ENCODE measurements at places on chromosomes 7 and 10. TPM values are rescaled to one million over a fixed set of nuclear protein-coding genes. Genes with fewer than 3 reads are reported as not detected.

OR2A42 gene
- total RNA-seq, result not detected

PCDH15 gene
- 0.07 TPM for total RNA-seq

MACC1 gene
- 96.7 TPM for total RNA-seq

DDC gene
- 75.9 TPM for total RNA-seq

KIAA1549 gene
- 19.9 TPM for total RNA-seq

CHST12 gene
- 28.0 TPM for total RNA-seq

NANOS1 gene
- total RNA-seq, result 5.9 TPM

PHTF2 gene
- total RNA-seq, result 33.8 TPM

SYNPO2L gene
- 0.16 TPM for total RNA-seq

ST8SIA6 gene
- 0.16 TPM for total RNA-seq

- H3K27ac ChIP-seq, result peak overlapping the region; percentile 73
- peaks cover 5% of the 10 kb centered on the region for H3K4me1 ChIP-seq
- no peaks in the 10 kb centered on the region for H3K36me3 ChIP-seq
- peak overlapping the region; percentile 87 for H3K4me3 ChIP-seq
- no peaks in the 10 kb centered on the region for H3K27me3 ChIP-seq
Observed at GRCh38 chr10:102919246-102919959, 1.3 kb downstream of the CNNM2 start.

GRCh38 chr10:79136236-79137005 is 67.7 kb downstream of the ZMIZ1 start:
- no peak overlapping the region for H3K4me3 ChIP-seq
- no peaks in the 10 kb centered on the region for H3K27me3 ChIP-seq
- peaks cover 3% of the 10 kb centered on the region for H3K4me1 ChIP-seq

DNA sequence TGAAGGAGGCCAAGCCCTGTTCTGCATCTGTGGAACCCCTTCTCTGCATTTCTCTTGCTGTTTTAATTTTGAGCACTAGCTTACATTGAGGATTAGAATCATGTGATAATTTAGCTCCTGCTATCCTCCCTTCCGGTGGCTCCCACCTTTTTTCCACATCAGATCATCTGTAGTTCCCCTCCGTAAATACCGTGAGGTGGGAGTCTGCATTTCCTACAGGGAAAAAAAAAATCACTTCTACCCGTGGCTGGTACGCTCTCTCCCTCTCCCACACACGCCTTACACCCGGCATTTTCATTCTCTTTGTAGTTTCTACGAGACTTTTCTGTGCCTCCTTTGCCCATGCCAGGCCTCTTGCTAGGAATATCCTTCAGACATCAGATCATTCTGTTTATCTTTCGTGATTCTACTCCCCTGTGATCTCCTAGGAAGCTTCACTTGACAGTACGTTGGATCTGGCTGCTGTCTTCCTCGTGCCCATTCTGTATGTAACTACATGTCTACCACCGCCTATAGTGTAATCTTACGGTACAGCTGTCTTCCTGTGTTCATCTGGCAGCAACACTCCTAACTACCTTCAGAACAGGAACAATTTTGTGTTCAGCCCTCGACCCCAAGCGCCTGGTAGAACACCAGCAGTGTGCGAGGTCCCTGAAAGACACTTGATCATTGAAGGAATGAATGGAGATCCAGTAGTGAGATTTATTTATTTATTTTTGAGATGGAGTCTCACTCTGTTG is 41.7 kb upstream of the OCM start:
- H3K36me3 ChIP-seq, result no peaks in the 10 kb centered on the region
- no peaks in the 10 kb centered on the region for H3K27me3 ChIP-seq
- no peak overlapping the region for H3K4me3 ChIP-seq
- no peak for DNase-seq
- no peaks in the 10 kb centered on the region for H3K4me1 ChIP-seq

- peak overlapping the region; percentile 68 for H3K27ac ChIP-seq
- no peaks in the 10 kb centered on the region for H3K36me3 ChIP-seq
- DNase-seq, result no peak
- no peaks in the 10 kb centered on the region for H3K27me3 ChIP-seq
- H3K4me1 ChIP-seq, result peaks cover 10% of the 10 kb centered on the region
Observed at GRCh38 chr10:75654171-75654771, 222.8 kb downstream of the LRMDA start.

GRCh38 chr7:70693686-70694433 is 438.1 kb upstream of the GALNT17 start:
- H3K4me1 ChIP-seq, result peaks cover 8% of the 10 kb centered on the region
- H3K27ac ChIP-seq, result peak overlapping the region; percentile 48
- no peaks in the 10 kb centered on the region for H3K36me3 ChIP-seq

DNA sequence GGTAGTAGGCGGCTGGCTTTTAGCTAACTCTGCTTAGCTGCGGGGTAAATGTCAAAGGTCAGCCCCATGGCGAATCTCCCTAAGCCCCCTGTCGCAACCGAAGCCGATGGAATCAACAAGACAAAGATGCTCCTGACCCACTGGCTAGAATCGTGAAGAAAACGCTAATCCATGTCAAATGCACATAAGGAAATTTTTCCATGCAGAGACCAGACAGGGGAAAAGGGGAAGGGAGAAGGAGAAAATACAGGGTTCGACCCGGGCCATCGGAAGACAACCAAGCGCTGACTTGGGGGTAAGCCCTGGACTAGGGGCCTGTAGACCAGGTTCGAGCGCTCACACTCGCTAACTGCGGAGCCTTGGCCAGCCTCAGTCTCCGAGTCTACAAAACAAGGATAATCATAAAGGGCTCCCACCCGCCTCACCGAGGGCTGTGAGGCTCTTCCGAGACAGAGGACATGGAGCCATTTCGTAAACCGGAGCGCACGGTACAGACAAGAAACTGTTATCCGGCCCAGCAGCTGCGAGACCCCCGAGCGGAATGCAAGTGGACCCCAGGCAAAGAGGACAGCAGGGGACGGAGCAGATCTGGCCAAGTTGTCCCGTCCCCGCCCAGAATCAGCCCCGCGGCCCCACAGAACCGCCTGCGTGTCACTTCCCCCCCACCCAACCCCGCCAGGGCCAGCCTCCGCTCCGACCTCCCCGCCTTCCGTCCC is 507 bp downstream of the SAR1A start:
- H3K27me3 ChIP-seq, result no peaks in the 10 kb centered on the region
- peak overlapping the region; percentile 66 for H3K4me3 ChIP-seq
- H3K27ac ChIP-seq, result peak overlapping the region; percentile 98
- H3K4me1 ChIP-seq, result peaks cover 5% of the 10 kb centered on the region
- peaks cover 2% of the 10 kb centered on the region for H3K36me3 ChIP-seq

DNA sequence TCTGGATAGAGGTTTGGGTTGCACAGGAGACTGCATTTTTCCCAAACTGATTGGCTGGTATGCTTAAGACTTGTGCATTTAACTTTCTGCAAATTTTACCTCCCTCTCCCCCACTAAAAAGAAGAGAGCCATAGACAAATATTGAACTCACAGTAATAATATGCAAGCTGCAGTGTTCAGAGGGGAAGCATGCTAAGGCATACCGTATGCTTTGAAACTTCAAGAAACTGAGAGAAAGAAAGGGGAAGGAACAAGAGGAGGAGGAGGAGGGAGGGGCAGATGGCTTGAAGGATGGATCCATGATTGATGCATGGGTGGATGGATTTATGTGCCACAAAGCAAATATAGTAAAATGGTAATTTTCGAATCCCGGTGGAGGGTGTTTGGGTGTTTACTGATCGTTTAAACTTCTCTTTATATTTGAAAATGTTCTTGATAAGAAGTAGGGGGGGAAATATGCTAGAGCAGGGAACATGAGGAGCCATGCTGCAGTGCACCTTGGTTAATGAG is 7.8 kb upstream of the KLF6 start:
- no peak for DNase-seq
- H3K27me3 ChIP-seq, result no peaks in the 10 kb centered on the region
- H3K27ac ChIP-seq, result no peak overlapping the region
- peaks cover under 1% of the 10 kb centered on the region for H3K4me1 ChIP-seq

- no peak overlapping the region for H3K27ac ChIP-seq
- no peaks in the 10 kb centered on the region for H3K4me1 ChIP-seq
- DNase-seq, result no peak
- H3K36me3 ChIP-seq, result no peaks in the 10 kb centered on the region
Observed at GRCh38 chr10:44476409-44477045, 91.6 kb upstream of the CXCL12 start.

GRCh38 chr10:61869774-61870525 is 31.5 kb upstream of the ARID5B start:
- H3K27me3 ChIP-seq, result no peaks in the 10 kb centered on the region
- H3K36me3 ChIP-seq, result no peaks in the 10 kb centered on the region
- H3K4me3 ChIP-seq, result no peak overlapping the region
- DNase-seq, result no peak
- H3K4me1 ChIP-seq, result peaks cover 19% of the 10 kb centered on the region

DNA sequence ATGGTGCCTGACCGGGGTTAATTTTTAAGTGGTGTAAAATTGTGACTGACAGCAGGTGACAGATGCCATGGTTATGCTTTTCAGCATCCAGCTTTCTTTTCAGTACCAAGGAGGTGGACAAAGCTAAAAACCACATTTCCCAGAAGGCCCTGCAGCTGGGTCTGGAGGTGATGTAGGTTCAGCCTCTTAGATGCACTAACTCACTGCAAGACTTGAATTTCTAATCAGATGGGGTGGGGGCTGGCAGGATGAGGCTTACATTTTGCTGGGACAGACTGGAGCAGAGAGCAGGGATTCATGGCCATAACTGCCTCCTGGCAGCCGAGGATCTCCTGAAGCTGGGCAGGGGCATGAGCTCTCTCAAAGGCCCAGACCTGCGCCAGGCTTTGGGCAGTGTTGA is 52.4 kb downstream of the PDIA4 start:
- H3K27me3 ChIP-seq, result no peaks in the 10 kb centered on the region
- no peaks in the 10 kb centered on the region for H3K4me1 ChIP-seq
- no peak overlapping the region for H3K4me3 ChIP-seq
- H3K36me3 ChIP-seq, result no peaks in the 10 kb centered on the region
- no peak overlapping the region for H3K27ac ChIP-seq

DNA sequence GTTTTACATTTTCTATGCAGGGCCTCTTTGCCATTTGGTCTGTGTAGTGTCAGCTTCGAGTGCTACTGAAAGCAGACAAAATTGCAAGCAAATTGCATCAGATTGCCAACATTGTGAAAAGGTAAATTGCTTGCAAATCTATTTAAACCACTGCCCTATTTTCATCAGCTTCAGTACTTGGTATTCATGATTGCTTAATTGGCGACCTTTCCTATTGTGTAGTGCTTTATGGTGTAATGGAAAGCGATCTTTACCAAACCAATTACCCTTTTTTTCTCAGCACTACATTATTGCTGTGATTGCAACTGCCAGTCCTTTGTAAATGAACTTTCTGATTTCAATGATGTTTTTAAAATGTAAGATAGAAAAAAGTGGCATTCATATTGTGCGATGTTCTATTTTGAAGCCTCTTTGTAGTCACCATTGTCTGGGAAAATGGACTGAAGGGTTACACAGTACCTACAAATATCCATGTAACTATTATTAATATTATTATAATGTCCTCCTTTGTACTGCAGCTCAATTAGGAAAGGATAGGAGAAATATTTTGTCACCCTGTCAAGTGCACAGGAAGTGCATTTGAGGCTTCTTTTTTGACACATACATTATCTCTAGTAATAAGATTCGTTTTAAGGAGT is 177.7 kb upstream of the SP8 start:
- no peaks in the 10 kb centered on the region for H3K27me3 ChIP-seq
- DNase-seq, result no peak
- H3K4me1 ChIP-seq, result peaks cover 5% of the 10 kb centered on the region

DNA sequence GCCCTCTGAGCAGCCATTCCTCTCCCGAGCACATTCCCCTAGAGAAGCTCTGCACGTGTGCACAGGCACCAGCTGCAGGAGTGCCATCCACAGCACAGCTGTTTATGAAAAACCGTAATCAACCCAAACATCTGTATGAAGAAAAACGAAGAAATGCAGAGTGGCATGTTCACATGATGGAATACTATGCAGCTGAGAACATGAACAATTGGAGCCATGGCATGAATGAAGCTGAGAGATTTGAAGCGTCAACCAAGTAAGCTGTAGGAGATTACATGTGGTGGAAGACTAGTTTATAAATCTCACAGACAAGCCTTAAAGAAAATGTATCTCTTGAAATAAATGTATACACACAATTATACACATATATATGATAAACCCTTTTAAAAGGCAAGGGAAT is 176.5 kb downstream of the EBF3 start:
- no peak for DNase-seq
- H3K36me3 ChIP-seq, result no peaks in the 10 kb centered on the region
- H3K27ac ChIP-seq, result no peak overlapping the region
- no peaks in the 10 kb centered on the region for H3K27me3 ChIP-seq
- H3K4me3 ChIP-seq, result no peak overlapping the region
- no peaks in the 10 kb centered on the region for H3K4me1 ChIP-seq

DNA sequence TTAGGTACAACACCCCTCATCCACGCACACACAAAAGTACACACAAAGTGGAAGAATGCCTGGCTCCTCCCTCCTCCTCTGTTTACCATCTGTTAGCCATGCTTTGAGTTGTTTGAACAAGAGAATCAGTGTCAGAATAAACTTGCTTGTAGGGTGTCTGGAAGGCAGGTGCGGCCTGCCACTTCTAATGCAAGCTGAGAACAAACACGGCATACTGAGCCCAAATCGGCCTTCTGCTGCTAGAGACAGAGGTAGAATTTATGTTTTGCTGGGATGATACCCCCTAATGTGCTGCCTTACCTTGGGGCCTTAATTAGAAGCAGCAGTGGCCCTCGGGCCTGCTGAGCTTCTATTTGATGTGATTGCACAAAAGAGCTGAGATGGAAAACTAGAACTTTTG is 24.9 kb upstream of the FAM180A start:
- no peaks in the 10 kb centered on the region for H3K27me3 ChIP-seq
- peaks cover 21% of the 10 kb centered on the region for H3K4me1 ChIP-seq
- H3K4me3 ChIP-seq, result no peak overlapping the region
- no peaks in the 10 kb centered on the region for H3K36me3 ChIP-seq
- H3K27ac ChIP-seq, result peak overlapping the region; percentile 65
- DNase-seq, result peak; percentile 36

DNA sequence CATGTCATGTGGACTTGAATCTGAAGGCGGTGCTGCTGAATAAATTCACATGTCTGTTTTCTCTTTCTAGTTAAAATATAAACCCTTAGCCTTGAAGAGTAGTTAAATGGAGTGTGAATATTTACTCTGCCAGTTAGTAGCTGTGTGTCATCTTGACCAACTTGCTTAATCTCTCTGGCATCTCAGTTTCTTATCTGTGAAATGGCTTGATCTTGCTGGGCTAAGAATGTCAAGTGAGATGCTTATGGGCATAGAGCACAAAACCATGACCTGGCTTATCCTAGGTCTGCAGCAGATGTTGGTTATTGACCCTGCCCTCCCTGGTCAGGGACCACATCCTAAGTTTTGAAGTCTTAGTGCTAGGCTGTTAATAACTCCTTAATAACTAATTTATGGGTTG is 16.6 kb downstream of the ARID5B start:
- DNase-seq, result no peak
- H3K27ac ChIP-seq, result peak overlapping the region; percentile 57
- H3K27me3 ChIP-seq, result no peaks in the 10 kb centered on the region
- peaks cover 64% of the 10 kb centered on the region for H3K4me1 ChIP-seq

DNA sequence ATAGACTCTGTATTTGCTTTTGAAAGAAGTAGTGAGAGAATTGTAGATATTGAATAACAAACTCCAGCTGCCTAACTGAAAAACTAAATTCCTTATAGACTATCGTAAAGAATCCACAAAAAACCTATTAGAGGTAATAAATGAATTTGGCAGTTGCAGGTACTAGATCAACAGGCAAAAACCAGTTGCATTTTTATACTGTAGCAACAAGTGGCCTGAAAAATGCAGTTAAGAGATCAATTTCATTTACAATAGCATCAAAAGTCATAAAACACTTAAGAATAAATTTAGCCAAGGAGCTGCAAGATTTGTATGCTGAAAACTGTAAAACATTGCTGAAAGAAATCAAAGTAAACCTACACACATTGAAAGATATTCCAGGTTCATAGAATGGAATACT is 70.3 kb downstream of the GALNT11 start:
- no peaks in the 10 kb centered on the region for H3K27me3 ChIP-seq
- H3K4me1 ChIP-seq, result peaks cover 24% of the 10 kb centered on the region
- no peak for DNase-seq
- no peak overlapping the region for H3K4me3 ChIP-seq
- no peak overlapping the region for H3K27ac ChIP-seq

Measured in Caco-2 (cell line).